ENCODE measurements at places on chromosomes 7 and 10.

- no peak for DNase-seq
Measured at GRCh38 chr10:79239275-79239779, 107.9 kb upstream of the PPIF start.

DNA sequence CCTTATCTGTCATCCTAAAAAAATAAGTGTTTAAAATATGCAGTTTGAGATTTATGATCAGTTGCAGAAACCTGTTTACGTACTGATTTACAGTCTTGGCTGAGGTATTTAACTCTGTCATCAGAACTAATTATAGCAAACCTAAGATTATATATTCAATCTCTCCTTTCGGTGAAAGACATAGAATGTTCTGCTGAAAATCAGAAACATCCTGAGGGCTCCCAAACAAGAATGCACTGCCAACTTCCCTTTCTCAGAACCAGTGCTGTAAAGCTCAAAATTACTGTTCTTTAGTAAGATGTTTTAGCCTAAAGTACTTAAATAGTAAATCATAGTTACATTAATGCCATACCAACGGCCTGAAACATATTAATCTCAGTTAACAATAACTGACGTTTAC, 34.3 kb downstream of the FAM204A start:
- DNase-seq, result no peak

- no peak for DNase-seq
Measured at GRCh38 chr7:41786404-41786803, 83.5 kb upstream of the INHBA start.

GRCh38 chr10:89062861-89063260, 72.3 kb downstream of the FAS start:
- no peak for DNase-seq

- no peak for DNase-seq
Measured at GRCh38 chr10:7475046-7475911, 64.4 kb upstream of the SFMBT2 start.

GRCh38 chr7:98868450-98868849, 1.4 kb downstream of the TMEM130 start:
- DNase-seq, result no peak

GRCh38 chr10:110443239-110444003, 54.3 kb upstream of the DUSP5 start:
- DNase-seq, result no peak

- DNase-seq, result no peak
Measured at GRCh38 chr7:132897093-132897687, 184.7 kb downstream of the CHCHD3 start.
